Psoas muscle (tissue), 8 donors: ENCODE measurements at places on chromosomes 7 and 10. TPM values are rescaled to one million over a fixed set of nuclear protein-coding genes. Genes with fewer than 3 reads are reported as not detected.

DNA sequence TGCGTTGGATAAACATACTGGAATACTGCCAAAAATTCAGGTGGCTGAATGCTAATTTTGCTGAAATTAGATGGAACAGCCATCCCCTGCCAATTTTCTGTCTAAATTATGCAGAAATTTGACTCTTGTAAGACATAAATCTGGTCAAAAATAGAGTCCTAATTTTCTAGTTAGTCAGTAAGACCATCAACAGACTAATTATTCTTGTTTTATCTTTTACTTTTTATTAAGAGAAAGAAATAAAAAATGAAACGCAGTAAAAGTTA, 110.3 kb upstream of the GATA3 start:
- no peak for DNase-seq

DNA sequence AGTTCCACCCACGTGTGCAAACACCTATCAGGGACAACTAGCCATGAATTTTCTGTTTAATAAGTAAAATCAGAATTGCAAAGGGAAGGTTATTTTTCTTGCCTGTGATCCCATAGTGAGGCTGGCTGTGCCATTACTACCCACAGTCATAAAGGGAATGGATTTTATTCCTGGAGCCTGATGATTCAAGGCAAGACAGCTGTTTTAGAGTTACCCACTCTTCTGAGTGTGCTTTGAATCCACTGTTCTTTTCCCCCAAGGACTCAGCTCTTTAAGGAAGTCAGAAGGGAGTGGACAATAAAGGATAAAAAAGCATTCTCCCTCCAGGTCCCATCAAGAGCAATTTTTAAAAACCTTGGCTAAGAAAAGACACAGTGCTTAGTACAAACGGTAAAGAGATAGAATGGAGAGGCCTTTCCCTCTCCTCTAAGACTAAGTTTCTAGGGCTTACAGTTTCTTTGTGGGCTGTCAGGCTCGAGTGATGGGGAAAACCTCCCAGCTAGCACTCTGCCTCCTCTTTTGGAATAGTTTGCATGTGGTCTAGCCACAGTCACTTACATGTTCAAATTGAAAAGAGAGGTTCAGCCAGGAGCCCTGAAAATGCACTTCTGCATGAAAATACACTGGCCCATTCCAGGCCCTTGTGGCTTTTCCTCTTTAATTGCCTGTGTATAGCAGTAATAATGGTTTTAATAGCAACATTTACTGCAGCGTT, 5.1 kb upstream of the LRRC4 start:
- no peak for DNase-seq

GRCh38 chr7:111987115-111987826, 218.9 kb downstream of the DOCK4 start:
- DNase-seq, result no peak

- no peak for DNase-seq
Measured at GRCh38 chr7:46604241-46604661, 683.2 kb upstream of the IGFBP3 start.

DNA sequence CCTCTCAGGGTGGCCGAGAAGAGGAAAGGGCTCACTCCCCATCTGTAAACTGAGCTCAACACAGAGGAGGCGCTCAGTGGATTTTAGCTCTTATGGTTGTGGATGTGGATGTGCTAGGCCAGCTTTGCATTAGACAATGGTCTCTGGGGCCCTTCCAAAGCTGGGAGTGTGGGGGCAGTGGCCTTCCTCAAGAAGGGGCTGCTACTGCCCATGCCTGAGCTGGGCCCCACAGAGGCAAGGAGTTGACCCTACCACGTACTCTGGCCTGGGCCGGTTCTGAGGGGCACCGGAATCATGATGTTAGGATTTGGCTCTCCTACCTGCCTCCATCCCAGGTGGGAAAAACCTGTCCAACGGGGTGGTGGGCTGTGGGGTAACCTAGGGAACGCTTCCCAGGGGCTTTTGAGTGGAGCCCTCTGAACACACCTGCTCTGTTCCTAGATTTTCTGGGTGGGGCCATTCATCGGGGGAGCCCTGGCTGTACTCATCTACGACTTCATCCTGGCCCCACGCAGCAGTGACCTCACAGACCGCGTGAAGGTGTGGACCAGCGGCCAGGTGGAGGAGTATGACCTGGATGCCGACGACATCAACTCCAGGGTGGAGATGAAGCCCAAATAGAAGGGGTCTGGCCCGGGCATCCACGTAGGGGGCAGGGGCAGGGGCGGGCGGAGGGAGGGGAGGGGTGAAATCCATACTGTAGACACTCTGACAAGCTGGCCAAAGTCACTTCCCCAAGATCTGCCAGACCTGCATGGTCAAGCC, 11.5 kb downstream of the AQP1 start:
- DNase-seq, result peak; percentile 51

The DNAH11 gene
- 0.28 TPM for total RNA-seq

- no peak for DNase-seq
Measured at GRCh38 chr7:1521456-1521855, 9.0 kb upstream of the MAFK start.

The KCNH2 gene
- total RNA-seq, result 0.22 TPM

The WNT8B gene
- not detected for total RNA-seq

The DNAJC12 gene
- 7.8 TPM for total RNA-seq

The ADRB1 gene
- 0.40 TPM for total RNA-seq

GRCh38 chr10:112811741-112812551, 138.1 kb upstream of the TCF7L2 start:
- DNase-seq, result no peak

DNA sequence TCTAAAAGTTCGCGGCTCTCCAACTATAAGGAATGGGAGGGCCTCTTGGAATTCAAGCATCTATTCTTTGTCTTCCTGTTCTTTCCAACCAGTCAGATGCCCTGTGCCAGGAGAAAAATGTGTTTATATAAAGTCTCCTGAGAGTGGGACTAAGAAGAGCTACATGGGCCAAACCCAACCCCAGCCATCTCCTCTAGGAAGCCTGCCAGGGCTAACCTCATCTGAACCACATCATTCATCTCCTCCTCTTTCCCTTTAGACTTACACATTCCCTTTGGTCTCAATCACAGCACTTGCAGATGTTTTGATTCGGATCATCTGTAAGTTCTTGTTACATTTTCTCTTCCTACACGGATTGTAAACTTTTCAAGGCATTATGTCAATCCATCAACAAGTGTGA, 62.6 kb downstream of the DOCK4 start:
- DNase-seq, result peak; percentile 19

DNA sequence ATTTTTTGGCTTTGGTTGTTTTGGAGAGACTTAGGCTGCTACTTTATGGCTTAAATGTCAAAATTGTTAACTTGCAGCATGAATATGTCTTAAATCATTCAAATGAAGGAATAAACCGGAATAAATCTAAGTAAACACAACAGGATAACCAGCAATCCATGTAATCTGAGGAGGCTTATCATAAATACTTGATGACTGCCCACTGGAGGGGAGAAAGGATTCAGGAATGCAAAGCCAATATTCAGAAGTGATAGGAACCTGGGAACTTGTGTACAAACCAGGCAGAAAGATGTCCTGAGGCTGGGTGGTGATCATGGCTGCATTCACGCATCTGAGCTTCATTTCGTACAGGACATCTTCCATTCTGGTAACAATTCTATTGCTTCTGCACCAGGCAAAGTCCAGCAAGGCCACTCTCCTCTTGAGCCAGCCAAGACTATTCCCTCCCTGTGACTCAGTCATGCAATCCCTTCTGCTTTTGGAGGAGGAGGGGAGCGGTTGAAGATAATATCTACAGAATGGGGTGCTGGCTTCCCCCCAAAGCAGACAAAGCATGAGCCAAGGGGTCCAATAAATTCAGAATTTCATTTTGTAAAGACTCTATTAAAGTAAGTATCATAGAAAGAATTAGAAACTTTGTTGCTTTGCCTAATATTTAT, 374.5 kb downstream of the PHTF2 start:
- DNase-seq, result no peak

The GHRHR gene
- total RNA-seq, result not detected

The WEE2 gene
- total RNA-seq, result not detected

The MYH16 gene
- not detected for total RNA-seq

DNA sequence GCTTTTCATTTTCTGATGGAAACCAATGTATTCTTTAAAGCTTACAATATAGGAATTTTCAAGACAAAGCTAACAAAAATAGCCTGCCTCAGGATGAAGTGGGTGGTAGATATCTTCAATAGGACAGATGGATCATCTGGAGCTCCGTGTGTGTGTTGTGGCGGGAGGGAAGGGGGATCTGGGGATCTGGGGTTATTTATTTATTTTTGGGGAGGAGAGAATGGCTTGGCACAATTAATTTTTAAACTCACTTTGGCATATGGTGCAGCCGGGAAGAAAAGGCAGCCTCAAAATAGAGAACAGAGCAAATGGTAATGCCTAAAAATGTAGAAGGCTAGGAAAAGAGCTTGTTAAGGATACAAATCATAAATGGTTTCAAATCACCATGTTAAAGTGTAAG, 11.6 kb upstream of the ABLIM1 start:
- DNase-seq, result no peak

- DNase-seq, result no peak
Measured at GRCh38 chr7:19709249-19709578, 377 bp upstream of the POLR1F start.

DNA sequence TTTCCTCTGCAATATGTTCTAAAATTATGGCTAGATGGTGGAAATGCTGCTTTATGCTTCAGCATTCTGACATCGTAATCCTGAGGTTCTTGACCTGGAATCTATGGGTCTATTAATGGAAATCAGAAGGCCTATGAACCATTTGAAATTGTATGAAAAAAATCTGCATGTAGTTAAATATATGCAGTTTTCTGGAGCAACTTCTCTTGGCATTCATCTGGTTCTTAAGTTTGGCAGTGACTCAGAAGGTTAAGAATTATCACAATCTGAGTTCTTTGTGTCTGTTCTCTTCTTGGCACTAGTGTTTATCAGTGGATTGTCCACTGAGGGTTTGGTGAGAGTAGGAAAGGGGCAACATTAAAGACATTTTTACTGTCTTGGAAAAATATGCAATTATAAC, 71.1 kb upstream of the FZD1 start:
- no peak for DNase-seq

DNA sequence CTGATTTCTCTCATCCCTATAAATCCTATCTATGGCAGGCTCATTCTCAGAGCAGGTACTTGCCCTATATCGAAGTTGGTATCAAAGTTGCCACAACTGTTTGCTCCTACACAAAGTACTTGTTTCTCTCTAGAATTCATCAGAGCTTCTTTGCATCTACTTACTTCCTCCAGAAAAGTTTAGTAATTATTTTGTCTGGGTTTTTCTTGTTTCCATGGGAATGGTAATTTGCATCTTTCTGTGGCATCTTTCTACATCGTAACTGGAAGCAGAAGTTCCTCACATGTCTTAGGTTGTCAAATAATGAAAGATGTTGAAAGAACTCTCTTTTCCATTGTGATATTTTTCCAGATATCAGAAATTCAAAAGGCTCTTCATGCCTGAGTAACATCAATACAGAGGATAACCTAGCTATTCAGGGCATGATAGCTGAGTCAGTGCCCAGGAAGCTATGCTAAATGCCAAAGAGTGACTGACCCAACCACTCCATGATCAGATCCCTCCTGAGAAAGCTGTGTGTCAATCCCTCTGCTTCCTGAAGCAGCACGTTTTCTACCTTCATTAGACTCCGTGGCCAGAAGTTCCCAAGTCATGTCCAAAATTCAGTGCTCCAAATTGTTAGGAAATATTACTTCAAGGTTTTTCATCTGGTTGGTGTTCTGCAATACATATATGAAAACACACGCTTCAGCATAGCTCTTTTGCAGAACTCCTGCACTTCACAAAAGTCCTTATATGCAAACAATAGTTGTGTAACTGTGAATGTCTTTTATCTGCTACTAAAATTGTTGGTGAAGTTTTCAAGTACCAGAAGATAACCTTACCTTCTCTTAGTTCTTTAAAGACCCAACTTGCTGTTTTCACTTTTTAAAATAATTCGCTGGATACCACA, 216.5 kb downstream of the VTI1A start:
- DNase-seq, result no peak

The TRIM73 gene
- 0.36 TPM for total RNA-seq

The CDC14C gene
- not detected for total RNA-seq

- no peak for DNase-seq
Measured at GRCh38 chr10:45608052-45608451, 64.5 kb downstream of the ZFAND4 start.

DNA sequence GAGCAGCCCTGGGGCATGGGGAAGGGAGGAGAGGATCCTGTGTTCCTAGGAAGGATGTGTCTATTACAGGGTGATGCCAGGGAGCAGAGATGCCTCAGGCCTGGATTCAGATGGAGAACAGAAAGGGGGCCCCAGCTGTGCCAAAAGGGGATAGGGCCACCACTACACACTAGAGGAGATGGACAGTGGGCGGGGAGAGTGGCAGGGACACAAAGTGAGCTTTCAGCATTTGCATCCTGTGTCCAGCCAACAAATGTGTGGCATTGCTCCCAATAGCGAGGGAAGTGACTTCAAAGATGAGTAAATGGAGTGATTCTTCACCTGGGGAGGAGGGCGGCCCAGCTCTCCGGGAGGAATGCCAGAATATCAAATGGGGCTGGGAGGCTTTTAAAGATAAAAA, 64.9 kb upstream of the WAPL start:
- no peak for DNase-seq

- DNase-seq, result no peak
Measured at GRCh38 chr7:39709029-39709428, 85.7 kb downstream of the RALA start.

- DNase-seq, result no peak
Measured at GRCh38 chr7:134351424-134351823, 34.7 kb upstream of the SLC35B4 start.

The PRKRIP1 gene
- 20.1 TPM for total RNA-seq

GRCh38 chr10:118586911-118587310, 8.5 kb downstream of the PRLHR start:
- no peak for DNase-seq

- no peak for DNase-seq
Measured at GRCh38 chr7:151351967-151352366, 10.4 kb downstream of the NUB1 start.
